Stimulated activated CD4-positive, alpha-beta T cell treated with anti-CD3 and anti-CD28 coated beads, Interleukin-2, amount 100 ng/mL, for 4 hours (primary cell): ENCODE measurements at places on chromosomes 3 and 15.
A peak's percentile ranks its signal among the peaks of the same experiment; 100 is the strongest.

DNA sequence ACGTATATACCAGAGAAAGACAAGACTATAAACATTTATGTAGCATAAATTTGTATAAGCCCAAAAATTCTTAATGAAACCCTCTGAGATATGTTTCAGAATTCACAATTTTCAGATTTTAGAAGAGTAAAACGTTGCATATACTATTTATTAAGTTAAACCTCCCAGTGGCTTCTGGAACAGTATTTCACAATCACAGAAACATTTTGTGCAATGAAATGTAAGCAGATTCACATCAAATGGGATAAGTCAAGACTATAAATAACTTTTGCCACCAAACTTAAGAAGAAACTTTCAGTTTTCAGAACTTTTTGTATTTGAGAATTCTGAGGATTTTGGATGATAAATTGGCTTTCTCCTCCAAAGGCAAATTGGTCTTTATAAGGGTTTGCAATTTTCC lies 9.2 kb downstream of the SLTM start:
- DNase-seq = no peak

GRCh38 chr3:167729591-167729990 lies 5.1 kb downstream of the PDCD10 start:
- DNase-seq = no peak

DNA sequence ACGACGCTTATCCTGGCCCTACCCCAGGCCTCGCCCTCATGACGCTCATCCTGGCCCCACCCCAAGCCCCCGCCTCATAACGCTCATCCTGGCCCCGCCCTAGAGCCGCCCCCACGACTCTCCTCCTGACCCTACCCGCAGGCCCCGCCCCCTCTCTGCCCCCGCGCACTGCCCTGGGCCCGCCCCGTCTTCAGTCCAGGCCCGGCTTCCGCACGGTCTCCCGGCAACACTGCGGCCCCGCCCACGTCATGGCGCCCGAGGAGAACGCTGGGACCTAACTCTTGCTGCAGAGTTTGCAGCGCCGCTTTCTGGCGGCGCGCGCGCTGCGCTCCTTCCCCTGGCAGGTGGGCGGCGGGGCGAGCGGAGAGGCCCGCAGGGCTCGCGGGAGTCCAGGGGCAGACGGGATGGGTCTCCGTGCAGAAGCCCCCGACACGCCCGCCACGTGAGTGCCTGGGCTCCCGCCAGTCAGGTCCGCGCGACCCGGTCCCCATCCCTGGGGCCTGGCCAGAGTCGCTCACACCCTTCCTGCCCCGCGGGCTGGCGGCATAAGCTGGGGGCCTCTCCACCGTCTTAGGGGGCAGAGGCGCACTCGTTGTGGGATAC lies 52.5 kb upstream of the ROPN1B start:
- peak; percentile 90 for DNase-seq

GRCh38 chr3:122691195-122691594 lies 10.6 kb downstream of the PARP14 start:
- no peak for DNase-seq

GRCh38 chr3:14156201-14156600 lies 22.2 kb downstream of the XPC start:
- no peak for DNase-seq

- DNase-seq = no peak
These were observed 96.8 kb upstream of the RGMA start for GRCh38 chr15:93185796-93186195.

GRCh38 chr3:3799173-3800079 lies at the start of gene LRRN1:
Gene LRRN1 (plus strand): TSS chr3:3799431. CDS start chr3:3844642, 45,211 bp downstream.
- DNase-seq = no peak

DNA sequence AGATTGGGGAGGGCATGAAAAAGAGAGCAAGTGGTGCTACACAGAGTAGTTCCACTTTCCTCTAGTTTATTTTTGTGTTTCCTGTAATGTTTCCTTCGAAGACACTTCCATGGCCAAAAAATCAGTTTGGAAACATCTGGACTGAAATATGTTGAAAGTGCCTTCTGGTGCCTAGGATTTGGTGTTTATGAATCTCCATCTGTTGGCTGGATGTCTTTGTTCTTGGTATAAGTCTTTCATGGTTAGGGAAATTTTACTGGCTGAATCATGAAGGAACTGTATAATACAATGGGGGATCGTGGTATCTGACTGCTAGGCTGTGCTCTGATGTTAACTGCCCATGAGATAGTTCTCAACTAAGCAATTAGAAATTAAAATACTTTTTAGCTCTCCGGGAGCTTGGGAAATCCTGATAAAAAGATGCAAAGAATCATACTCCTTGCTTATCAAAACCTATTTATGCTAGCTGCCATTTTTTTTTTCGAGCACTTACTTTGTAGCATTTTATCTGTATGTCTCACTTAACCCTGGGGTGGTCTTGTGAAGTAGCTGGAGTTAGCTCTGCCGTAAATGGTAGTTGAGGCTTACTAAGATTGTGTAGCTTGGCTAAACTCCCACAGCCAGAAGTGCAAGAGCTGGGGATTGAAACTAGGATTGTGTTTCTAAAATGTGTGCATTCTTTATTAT lies 21.9 kb downstream of the AKAP13 start:
- DNase-seq = no peak

- DNase-seq = no peak
These were observed 180.3 kb downstream of the ABHD5 start for GRCh38 chr3:43870844-43871626.

DNA sequence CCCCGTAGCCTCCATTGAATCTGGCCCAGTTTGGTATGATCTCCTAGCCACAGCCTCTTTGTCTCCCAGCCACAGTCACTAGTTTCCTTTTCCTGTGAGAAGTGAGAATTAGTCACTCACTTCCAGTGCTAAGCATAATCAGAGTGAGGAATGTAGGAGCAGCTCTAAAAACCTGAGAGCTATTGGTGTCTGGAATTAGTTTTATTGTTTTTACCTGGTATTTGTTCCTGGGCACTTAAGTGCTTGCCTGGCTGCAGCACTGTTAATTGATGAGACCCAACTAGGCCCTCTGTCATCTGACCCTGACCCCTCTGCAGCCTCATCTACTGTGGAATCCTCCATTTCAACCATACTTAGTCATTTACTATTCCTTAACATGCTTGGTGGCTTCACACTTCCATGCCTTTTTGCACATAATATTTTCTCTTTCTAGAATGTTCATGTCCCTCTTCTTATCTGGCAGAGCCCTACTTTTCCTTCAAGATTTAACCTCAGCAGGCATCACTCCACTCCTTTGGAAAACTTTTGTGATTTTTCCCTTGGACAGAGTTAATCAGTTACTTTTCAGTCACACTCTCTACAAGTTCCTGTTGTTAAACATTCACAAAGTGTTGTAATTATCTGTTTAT lies 48.8 kb downstream of the PDE8A start:
- DNase-seq = no peak

DNA sequence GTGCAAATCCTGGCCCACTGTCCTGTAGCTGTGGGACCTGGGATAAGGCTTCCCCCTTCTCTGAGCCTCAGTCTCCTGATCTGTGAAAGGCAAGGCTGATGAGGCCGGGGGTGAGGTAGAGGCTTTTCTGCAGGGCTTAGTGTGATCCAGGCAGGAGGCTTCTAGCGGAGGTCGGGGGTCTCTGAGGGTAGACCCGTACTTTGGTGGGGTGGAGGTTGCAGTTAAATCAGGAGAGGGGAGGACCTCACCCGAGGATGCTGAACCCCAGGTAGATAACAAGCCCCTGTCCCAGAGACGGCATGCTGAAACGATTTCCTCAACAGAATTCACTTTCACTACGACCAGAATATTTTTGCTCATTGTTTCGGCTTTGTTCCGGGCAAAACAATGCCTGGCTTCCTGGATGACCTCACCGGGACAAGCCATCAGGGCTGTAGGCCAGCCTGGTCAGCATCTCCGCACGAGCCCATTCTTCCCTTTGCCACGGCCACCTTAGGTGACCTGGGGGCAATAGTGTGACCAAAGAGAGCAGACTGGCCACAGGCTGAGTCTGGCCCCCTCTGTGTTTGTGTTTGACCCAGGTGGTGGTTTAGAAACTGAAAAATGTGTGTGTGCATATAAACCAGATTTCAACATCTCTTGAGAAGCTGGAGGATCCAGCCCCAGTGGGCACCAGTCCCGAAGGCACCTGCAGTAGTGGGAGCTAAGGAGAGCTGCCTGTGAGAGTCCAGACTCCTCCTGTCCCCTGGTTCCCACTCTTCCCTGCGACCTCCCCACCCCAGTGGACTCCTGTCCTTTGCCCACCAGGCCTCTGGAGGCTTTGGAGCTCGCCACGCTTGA lies 33.0 kb downstream of the SLC6A6 start:
- DNase-seq = no peak

DNA sequence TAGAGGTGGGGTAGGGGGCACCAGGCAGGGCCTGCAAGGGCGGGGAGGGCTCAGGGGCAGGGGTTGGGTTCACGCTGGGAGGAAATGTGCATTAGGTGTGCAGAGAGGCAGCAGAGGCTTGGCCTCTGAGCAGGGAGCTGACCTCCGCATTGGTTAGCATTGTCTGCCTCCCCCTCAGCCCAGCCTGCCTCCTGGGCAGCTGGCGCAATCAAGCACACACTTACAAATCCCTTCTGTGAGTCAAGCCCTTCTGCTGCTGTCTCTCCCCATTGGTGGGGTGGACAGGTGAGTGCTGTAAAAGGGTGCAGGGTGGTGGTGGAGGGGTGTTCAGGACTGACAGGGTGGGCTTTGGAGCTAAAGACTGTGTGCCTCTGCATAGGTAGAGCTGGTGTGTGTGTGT lies 9.3 kb downstream of the LOXL1 start:
- DNase-seq = no peak
